ENCODE measurements at places on chromosomes 1 and 21. TPM values are rescaled to one million over a fixed set of nuclear protein-coding genes. Genes with fewer than 3 reads are reported as not detected.
A peak's percentile ranks its signal among the peaks of the same experiment; 100 is the strongest.

DNA sequence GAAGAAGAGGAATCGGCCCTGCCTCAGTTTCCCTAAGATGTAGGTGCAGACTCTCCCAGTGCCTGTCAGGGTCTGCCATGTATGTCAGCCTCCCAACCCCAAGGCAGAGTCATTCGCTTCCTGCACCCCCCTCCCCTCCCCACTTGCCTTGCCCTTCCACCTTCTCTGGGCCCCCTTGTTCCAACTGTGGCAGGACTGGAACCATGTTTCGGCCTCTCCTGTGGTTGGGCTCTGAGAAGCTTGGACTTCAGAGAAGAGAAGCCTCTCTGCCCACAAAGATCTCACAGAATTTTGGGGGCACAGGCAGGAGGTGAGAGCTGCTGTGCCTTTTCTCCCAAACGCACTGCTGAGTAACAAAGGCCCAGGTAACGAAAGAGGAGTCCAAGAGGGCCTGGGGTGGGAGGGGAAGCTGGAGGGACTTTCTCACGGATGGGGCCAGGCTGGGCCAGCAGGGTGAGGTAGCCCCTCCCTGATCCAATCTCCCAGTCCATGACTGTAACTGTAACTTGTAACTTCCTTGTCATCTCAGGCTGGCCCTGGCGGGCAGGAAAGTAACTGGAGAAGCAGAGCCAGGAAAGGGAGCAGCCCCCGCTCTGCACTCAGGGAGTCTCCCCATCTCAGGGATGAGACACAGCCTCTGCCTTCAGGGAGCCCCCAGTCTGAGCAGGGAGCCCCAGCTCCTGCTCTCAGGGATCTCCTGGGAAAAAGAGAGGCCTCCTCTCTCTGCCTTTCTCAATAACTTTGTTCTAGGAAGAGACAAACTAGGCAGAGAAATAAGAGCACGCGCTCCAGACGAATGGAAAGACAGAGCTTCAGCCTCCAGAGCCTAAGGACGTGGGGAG lies 11.3 kb downstream of the CRABP2 start:
- peaks cover 13% of the 10 kb centered on the region for H3K36me3 ChIP-seq
- H3K27me3 ChIP-seq: peaks cover 4% of the 10 kb centered on the region
- no peak for DNase-seq
- H3K4me1 ChIP-seq: peaks cover 57% of the 10 kb centered on the region
- H3K27ac ChIP-seq: no peak overlapping the region
- no peak overlapping the region for H3K4me3 ChIP-seq

GRCh38 chr1:176880955-176881595 lies 283.4 kb downstream of the ASTN1 start:
- no peaks in the 10 kb centered on the region for H3K4me1 ChIP-seq
- H3K27me3 ChIP-seq: no peaks in the 10 kb centered on the region
- H3K4me3 ChIP-seq: no peak overlapping the region
- no peak overlapping the region for H3K27ac ChIP-seq
- no peaks in the 10 kb centered on the region for H3K36me3 ChIP-seq
- DNase-seq: no peak

DNA sequence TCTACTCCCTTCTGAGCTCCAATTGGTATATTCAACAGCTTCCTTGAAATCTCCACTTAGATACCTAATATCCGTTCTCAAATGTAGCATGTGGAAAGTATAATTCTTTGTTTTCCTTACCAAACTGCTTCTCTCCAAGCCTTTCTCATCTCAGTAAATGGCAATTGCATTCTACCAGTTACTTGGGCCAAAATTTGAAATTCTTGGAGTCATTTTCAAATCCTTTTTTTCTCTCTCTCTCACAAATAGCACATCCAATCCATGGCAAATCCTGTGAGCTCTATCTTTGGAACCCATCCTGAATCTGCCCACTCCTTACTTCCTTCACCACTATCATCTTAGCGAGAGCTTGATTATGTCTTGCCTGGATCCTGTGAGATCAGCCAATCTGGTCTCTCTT lies 39.3 kb upstream of the SLC35F3 start:
- no peak overlapping the region for H3K27ac ChIP-seq
- H3K36me3 ChIP-seq: no peaks in the 10 kb centered on the region
- H3K4me3 ChIP-seq: no peak overlapping the region
- no peak for DNase-seq

DNA sequence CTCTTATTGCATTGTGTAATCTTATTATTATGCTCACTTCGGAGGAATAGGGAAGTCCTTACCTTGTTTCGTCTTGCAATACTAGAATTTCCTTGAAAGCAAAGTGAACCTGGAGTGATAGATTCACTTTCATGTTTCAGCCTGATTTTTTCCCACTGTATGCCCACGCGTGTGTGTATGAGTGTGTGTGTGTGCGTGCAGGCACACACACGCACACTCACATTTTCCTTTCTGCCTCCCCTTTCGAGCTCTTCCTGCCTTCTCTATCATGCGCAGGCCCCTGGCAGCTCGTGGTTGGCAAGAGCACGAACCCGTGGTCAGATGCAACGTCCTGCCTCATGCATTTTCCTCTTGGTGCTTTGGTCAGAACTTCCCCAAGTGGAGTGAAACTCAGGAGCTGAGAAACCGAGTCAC lies at the start of gene GCSAML:
GCSAML (plus strand) TSS at position 366 of the 414 bp plus-strand sequence. CDS start 58 bp downstream, outside the sequence.
- peaks cover 21% of the 10 kb centered on the region for H3K4me1 ChIP-seq
- no peak for DNase-seq
- H3K4me3 ChIP-seq: no peak within 1 kb of the TSS

DNA sequence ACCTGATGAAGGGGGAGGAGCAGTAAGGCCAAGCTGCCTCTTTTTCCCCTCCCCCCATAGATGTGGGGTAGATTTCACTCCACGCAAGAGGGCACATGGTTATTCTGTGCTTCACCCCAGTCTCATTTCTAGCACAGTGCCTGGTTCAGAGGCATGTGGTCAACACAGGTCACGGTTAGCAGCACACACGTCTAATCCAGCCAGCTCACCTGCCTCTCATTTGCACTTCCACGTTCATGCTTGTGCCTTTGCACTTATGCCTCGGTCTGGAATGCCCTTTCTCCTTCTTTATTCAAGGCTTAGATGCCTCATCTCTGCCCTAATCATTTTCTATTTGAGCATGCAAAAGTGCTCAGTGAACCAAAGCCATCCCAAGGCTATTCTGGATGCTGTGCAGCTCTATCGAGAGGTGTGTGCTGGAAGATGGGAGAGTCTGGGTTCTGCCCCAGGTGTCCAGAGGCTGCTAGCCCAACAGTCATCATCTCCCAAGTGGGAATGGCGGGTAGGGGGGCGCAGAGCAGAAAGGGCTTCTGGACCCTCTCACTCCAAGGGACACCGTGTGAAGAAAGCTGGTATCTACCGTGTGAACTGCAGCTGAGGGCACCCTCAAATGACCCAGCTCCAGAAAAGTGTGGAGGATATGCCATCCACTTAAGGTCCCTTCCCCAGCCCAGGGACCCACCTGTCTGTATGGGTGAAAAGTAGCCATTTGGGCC lies 2.1 kb upstream of the A3GALT2 start:
- peaks cover 43% of the 10 kb centered on the region for H3K36me3 ChIP-seq
- peaks cover 6% of the 10 kb centered on the region for H3K4me1 ChIP-seq
- H3K27ac ChIP-seq: no peak overlapping the region
- H3K27me3 ChIP-seq: no peaks in the 10 kb centered on the region

DNA sequence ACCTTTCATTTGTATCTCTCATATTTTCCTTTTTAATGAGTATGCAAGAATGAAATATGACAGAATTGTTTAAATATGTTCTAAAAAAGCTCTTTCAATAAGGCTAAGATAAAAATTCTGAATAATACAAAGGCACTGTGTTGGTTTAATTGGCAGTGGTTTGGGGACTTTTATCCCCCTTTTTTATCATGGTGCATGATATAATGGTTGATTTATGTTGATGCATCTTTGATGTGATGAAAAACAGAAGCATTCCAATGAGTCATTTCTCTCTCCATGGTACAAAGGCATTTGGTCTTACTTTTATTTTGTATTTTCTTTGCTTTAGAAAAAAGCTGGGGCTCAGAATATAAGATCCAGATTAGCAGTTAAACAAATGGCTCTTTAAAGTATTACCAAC lies 127.2 kb upstream of the GREM2 start:
- DNase-seq: no peak
- no peak overlapping the region for H3K27ac ChIP-seq
- no peaks in the 10 kb centered on the region for H3K36me3 ChIP-seq
- no peak overlapping the region for H3K4me3 ChIP-seq
- H3K27me3 ChIP-seq: no peaks in the 10 kb centered on the region

DNA sequence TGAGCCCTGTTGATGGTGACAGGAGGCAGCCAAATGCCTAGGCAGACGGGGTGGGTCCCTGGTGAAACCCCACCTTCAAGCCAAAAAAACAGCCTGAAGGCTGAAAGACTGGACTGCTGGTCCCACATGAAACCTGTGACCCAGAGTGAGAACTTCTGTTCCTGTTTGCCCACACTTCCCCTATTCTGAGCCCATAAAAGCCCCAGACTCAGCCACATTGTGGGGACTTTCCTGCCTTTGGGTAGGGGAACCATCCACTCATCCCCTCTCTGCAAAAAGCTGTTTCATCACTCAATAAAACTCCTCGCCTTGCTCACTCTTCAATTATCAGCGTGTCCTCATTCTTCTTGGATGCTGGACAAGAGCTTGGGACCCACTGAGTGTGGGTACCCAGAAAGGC lies 25.2 kb downstream of the HTR6 start:
- H3K36me3 ChIP-seq: peaks cover 16% of the 10 kb centered on the region
- no peaks in the 10 kb centered on the region for H3K27me3 ChIP-seq
- no peak for DNase-seq
- no peak overlapping the region for H3K27ac ChIP-seq
- no peaks in the 10 kb centered on the region for H3K4me1 ChIP-seq

GRCh38 chr1:41598325-41598724 lies 113.8 kb upstream of the EDN2 start:
- H3K36me3 ChIP-seq: no peaks in the 10 kb centered on the region
- no peaks in the 10 kb centered on the region for H3K27me3 ChIP-seq
- H3K4me1 ChIP-seq: no peaks in the 10 kb centered on the region
- no peak overlapping the region for H3K27ac ChIP-seq
- peak; percentile 17 for DNase-seq

DNA sequence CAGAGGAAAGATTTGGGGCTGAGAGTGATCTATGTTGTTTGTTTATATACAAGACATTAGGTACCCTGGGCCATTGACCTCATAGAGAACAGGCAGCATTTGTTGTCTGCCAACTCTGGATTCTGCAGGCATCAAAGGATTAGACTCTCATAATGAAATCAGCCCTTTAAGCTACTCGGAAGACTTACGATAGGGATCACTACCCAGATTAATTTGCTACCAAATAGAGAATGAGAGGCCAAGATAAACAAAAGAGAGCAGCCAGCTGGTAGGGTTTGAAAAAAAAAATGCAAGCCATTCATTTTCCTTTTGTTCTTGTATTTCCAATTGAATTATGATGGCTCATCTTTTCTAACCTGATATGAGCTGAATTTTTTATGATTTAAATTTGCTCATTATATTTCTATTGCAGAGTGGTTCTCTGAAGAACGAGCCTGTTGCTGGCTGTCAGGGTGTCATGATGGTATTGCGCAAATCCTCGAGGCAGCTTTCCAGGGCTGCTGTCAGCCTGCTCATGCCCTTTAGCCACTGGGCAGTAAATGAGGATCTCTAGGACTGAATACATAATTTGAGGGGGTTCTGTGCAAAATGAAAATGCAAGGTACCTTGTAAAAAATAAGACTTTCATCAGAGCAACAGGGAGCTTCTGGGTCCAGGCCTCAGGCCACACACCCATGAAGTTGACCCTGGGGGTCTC lies 116.4 kb upstream of the KCNJ15 start:
- no peak for DNase-seq
- H3K4me3 ChIP-seq: no peak overlapping the region
- H3K27me3 ChIP-seq: peaks cover 22% of the 10 kb centered on the region

DNA sequence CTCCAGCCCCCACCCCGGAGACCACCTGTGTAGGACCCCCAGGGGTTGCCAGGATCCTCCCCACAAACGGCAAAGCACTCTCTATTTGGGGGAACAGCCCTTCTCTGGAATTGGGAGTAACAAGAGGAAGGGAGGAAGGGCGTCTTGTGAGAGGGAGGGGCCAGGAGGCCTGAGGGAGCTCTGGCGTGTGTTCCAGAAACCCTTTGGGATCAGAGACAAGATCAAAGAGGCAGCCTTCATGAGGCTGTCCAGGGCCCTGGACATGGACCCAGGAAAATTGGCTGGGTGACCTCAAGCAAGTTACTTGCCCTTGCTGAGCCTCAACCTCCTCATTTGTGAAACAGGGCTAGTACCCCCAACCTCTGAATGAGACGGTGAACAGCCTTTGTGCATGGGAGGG lies 18.1 kb upstream of the ECE1 start:
- peak overlapping the region; percentile 14 for H3K27ac ChIP-seq
- no peak for DNase-seq
- no peaks in the 10 kb centered on the region for H3K36me3 ChIP-seq
- no peak overlapping the region for H3K4me3 ChIP-seq

- peaks cover 2% of the 10 kb centered on the region for H3K36me3 ChIP-seq
- no peak overlapping the region for H3K27ac ChIP-seq
- no peak overlapping the region for H3K4me3 ChIP-seq
- H3K4me1 ChIP-seq: peaks cover 6% of the 10 kb centered on the region
- DNase-seq: no peak
- peaks cover 56% of the 10 kb centered on the region for H3K27me3 ChIP-seq
Observed at GRCh38 chr1:229106526-229107125, 164.3 kb upstream of the RAB4A start.

COL9A2 gene
- total RNA-seq: 2.1 TPM

PADI2 gene
- total RNA-seq: 111 TPM

TMEM54 gene
- total RNA-seq: 7.3 TPM

IGFN1 gene
- total RNA-seq: 3.2 TPM

DUSP10 gene
- total RNA-seq: 3.0 TPM
